ENCODE measurements at places on chromosomes 4 and X.

- no peak for DNase-seq
These were observed 13.7 kb downstream of the CTAG1A start for GRCh38 chrX:154598656-154599055.

DNA sequence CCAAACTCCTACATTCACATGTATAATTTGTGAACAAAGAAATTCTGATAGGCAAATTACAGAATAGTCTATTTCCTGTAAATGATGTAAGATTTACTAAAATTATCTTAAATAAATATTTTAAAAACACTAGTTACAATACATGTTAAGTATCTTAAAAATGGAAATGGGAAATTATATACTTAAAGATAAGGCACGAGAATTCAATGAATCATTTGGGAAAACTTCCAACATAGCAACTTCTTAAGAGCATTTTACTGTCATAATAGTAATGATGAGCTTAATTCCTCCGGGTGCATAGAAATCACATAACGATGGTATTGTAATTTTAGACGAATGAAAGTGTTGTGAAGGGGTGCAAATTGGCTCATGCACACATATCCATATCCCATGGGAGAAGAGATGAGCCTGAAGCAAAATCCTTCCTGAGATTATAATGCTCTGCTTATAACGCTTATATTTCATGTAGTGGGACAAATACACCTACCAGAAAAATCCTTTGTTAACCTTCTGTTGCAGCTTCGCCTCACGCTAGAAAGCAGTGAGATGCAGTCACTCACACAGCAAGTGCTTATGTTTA lies 873.5 kb downstream of the PDHA2 start:
- no peak for DNase-seq

GRCh38 chrX:903116-903515 lies 272.5 kb downstream of the SHOX start:
- no peak for DNase-seq

- no peak for DNase-seq
These were observed 60.1 kb upstream of the PLAC1 start for GRCh38 chrX:134718105-134718965.

DNA sequence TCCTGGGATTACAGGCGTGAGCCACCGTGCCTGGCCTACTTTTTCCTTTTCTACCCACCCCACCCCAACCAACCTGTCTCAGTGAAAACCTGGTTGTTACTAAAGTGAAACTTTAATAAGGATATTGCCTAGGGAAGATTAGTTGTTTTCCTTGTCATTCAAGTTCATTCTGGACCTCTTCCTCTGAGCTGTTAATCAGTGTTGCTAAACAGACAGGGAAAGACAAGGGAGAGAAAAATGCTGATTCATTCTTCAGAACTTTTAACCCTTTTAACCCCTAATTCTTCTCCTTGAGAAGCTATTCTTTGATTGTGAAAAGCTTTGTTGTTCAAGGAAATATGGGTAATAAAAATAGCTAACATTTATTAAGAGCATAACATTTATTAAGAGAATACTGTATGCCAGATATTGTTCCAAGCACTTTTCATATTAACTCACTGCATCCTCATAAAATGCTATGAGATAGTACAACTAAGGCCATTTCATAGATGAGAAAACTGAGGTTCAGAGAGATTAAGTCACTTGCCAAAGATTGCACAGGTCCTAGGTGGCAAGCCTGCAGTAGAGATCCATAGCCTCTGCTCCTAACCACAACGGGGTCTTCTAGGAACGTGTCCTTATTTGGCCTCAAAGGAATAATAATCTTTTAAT lies 34.8 kb downstream of the OSTC start:
- no peak for DNase-seq

GRCh38 chrX:132037479-132037993 lies 14.4 kb downstream of the STK26 start:
- no peak for DNase-seq
